ENCODE measurements at places on chromosomes 3 and 15. TPM values are rescaled to one million over a fixed set of nuclear protein-coding genes. Genes with fewer than 3 reads are reported as not detected.

The SIDT1 gene
- total RNA-seq = not detected

The TNFSF10 gene
- total RNA-seq = 0.45 TPM

The HTR3E gene
- total RNA-seq = not detected

The BTLA gene
- total RNA-seq = not detected

The ZNF501 gene
- total RNA-seq = 2.2 TPM

The P2RY13 gene
- not detected for total RNA-seq

The ACTC1 gene
- total RNA-seq = not detected

The TMCO5A gene
- not detected for total RNA-seq

The SERINC4 gene
- total RNA-seq = 0.15 TPM

The CCDC39 gene
- total RNA-seq = not detected

The SAMD7 gene
- total RNA-seq = not detected

The FBXL22 gene
- 0.15 TPM for total RNA-seq

The MEGF11 gene
- not detected for total RNA-seq

The BFSP2 gene
- not detected for total RNA-seq

The ISLR gene
- 16.1 TPM for total RNA-seq

The FBLN2 gene
- total RNA-seq = 15.9 TPM

The MOBP gene
- not detected for total RNA-seq

The ANKRD34C gene
- total RNA-seq = not detected

The TOMM70 gene
- 45.2 TPM for total RNA-seq

The GDPGP1 gene
- total RNA-seq = 4.2 TPM

The TMEM202 gene
- total RNA-seq = not detected

The PLSCR5 gene
- total RNA-seq = not detected

The PRR20G gene
- not detected for total RNA-seq

The FAM174B gene
- 0.84 TPM for total RNA-seq

All from bronchus fibroblast of lung (primary cell).